ENCODE measurements at places on chromosomes 5 and 9.

DNA sequence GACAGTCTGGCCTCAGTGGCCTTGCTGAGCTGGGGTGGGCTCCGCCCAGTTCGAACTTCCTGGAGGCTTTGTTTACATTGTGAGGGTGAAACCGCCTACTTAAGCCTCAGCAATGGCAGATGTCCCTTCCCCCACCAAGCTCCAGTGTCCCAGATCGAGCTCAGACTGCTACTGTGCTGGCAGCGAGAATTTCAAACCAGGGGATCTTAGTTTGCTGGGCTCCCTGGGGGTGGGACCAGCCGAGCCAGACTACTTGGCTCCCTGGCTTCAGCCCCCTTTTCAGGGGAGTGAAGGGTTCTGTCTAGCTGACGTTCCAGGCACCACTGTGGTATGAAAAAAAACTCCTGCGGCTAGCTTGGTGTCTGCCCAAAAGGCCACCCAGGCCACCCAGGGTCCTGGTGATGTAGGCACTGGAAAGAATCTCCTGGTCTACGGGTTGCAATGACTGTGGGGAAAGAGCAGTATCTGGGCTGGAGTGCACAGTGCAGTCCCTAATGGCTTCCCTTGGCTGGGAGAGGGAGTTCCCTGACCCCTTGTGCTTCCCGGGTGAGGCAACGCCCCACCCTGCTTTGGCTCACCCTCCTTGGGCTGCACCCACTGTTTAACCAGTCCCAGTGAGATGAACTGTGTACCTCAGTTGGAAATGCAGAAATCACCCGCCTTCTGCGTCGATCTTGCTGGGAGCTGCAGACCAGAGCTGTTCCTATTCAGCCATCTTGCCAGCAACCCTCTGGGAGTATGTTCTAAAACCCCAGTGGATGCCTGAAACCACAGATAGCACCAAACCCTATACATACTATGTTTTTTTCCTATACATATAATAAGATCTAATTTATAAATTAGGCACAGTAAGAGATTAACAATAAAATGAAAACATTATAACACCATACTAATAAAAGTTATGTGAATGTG is 95.5 kb downstream of the TMEM161B start:
- no peak for DNase-seq

- no peak for DNase-seq
Observed at GRCh38 chr9:71910650-71911060, 338 bp downstream of the ABHD17B start.

DNA sequence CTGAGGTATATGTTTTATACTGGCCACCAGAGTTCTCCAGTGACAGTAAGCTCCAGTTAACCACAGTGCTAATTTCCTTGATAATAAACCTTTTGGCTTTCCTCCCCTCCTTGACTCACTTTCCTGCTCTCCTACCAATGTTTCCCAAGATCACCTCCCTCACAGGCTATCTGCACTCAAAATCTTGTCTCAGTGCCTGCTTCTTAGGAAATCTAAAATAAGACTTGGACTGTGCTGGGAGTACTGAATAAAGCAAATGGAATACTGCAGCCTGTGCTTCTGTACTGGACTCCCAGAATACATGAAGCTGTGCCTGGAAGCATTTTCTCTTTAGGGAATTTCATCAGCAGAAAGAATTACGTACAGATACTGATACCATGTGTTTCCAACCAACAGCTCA is 1.7 kb upstream of the DCP2 start:
- no peak for DNase-seq

DNA sequence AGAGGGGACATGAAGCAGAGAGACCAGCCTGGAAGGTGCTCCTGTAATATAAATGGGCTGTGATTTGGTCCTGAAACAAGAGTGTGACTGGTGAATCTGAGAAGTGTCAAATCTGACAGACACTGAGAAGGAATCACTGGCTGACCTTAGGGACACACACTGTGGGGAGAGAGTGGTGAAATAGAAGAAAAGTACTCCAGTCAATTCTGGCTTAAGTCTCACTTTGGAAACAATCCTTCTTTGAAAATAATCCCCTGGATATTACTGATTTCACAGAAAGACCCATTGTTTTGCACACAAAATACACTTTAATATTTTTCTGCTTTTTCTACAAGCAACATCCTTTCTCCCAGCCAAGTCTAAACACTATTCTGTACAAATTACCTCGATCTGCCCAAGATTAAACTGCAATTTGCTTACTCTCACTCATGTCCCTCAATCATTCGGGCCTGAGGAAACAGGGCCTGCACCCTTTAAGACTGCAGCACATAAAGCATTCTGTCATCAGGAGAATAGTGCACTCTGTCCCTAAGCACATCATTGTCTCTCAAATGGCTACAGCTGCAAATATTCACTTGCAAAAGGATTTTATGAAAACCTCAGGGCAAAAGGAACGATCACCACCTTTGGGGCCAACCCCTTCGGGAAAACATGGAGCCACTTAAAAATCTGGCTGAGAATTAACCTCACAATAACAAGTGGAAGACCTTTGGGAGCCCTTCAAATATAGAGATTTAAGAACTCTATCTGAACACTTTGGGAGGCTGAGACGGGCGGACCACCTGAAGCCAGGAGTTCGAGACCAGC is 68.6 kb downstream of the MAPKAP1 start:
- no peak for DNase-seq

- no peak for DNase-seq
Observed at GRCh38 chr9:35658968-35659220, 802 bp downstream of the CCDC107 start.

- no peak for DNase-seq
Observed at GRCh38 chr9:137000177-137000930, 4.0 kb upstream of the CLIC3 start.

DNA sequence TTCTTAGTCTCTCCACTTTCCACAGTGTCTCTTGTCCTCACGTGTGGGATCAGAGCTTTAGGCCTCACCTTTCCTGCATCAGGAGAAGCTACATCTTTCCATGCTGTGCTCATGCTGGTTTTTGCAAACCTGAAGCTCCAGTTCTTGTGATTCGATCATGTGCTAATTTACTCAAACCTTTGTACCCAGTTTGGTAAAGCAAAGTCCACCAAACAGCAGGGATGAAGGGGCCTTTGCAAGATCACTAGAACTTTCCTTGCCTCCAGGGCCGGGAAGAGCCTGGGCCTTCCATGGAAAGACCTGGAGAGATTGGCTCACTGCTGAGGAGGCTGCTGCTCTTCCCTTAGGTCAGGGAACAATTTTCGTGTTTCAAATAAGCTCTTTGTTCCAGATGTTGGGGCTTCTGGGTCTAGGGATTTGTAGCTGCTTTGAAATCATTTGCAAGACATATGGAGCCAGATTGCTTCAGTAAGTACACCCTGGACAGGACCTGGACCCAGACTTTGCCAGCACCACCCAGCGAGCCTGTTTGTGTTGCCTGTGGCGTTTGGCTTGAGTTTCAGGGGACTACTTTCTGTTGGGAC is 18.7 kb upstream of the SPATA31E1 start:
- DNase-seq, result no peak

DNA sequence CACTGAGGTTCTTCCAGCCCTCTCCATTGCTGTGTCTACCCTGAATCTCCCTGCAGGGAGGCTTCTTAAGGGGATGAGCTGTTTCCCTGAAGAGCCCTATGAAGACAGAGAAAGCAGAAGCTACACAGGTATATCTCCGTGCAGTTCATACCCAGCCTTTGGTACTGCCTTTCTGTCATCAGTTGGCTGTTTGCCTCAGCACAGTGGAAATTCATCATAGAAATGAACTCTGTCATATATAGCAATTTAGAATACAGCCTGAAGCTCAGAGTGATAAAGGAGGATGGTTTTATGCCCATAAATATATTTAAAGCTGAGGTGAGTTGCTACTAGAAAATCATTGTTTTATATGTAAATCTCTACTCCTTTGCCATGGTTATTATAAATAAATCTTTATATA is 42.6 kb upstream of the KCNN2 start:
- DNase-seq, result no peak

Measured in D721Med (cell line).